ENCODE measurements at places on chromosomes 13 and 19. TPM values are rescaled to one million over a fixed set of nuclear protein-coding genes. Genes with fewer than 3 reads are reported as not detected.

PCDH20 gene
- 8.5 TPM for polyA plus RNA-seq

DNA sequence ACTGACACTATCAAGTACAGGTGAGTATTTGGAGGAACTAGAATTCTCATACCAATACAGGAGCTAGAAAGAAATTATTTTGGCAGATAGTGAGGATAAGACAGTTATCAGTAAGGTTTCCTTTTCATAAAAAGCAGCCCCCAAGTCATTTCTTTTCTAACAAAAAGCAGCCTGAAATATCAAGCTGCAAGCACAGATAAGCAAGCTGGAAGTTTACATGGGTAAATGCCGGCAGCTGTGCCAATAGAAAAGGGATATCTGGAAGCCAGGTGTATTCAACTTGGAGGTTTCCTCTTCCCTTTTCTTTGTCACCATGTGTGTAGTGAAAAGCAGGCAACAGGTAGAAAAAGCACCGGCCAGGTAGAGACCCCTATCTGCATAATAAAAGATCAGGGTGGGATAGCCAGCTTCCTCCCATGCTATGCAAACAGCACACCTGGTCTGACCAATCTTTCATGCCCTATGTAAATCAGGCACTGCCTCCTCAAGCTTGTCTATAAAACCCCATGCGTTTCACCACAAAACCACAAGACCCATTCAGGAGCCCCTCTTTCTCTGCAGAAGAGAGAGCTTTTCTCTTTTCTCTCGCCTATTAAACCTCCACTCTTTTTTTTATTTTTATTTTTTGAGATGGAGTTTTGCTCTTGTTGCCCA lies 22.9 kb downstream of the CYP4F2 start:
- DNase-seq: no peak

DNA sequence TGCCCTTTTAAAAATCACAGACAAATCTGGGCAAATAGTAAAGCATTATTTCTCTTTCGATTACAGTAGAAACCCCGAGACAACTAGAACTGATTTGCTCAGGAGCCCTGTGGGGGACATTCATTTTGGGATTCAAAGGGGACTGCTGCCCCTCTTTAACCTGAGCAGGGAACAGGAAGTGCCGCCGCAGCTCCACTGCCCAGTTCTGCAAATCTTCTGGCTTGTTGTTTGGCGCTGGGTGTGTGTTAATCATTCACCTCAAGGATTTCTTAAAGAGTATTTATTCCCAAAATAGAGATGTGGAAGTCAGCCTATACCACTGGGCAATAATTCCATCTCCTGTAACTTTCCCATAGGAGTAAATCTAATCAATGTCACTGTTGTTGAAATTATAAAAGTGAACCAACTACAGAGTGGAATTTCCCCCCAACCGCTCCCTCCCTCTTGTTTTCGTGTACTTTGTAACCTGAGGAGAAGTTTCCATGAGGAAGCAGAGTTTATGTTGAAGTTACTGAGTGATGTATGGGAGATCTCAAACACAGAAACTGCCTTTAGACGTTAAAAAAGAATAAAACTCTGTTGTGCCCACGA lies 515.8 kb downstream of the KLF12 start:
- DNase-seq: no peak

C19orf33 gene
- polyA plus RNA-seq: 6.9 TPM

RFPL4A gene
- polyA plus RNA-seq: not detected

SPATA13 gene
- polyA plus RNA-seq: 55.1 TPM

KCNK6 gene
- 3.2 TPM for polyA plus RNA-seq

CFD gene
- 3.8 TPM for polyA plus RNA-seq

ALOX5AP gene
- polyA plus RNA-seq: 4.7 TPM

DNA sequence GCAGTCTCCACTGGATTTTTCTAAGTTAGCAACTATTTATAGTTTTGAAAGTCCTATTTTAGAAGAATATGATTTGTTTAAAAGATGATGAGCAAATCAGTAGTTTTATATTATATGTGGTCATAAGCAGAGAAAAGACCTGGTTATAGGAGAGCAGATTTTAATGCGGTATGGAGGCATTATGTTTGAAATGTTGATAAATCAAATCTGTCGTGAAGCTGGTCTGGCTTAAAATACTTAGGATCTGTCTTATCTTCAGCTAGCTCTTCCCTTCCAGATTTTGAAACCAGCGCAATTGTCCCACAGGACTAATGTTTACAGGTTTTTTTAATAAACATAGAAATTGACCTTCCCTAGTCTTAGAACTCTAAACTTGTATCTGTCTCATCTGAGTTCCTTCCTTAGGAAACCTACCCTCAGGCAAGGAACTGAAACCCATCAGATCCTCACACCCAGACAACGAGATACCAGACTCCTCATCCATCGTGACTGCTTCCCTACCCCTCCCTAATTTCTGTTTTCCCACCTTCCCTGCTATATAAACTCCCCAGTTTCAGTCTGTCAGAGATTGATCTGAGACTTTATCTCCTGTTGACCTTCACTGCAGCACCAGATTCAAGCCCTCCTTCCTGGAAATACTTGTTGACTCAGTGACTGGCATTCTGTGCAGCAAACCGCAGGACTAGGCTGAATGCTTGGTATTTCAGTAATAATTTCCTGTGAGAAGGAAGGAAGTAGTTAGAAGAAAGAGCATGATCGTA lies 37.8 kb upstream of the CXCL17 start:
- DNase-seq: no peak

MEIS3 gene
- polyA plus RNA-seq: 32.2 TPM
